Right cardiac atrium (tissue), 5 donors: ENCODE measurements at places on chromosomes 6 and 20. TPM values are rescaled to one million over a fixed set of nuclear protein-coding genes. Genes with fewer than 3 reads are reported as not detected.
A peak's percentile ranks its signal among the peaks of the same experiment; 100 is the strongest.

KCNG1 gene
- total RNA-seq, result 1.1 TPM

PRKN gene
- total RNA-seq, result 20.2 TPM

SLA2 gene
- total RNA-seq, result 0.70 TPM

PRSS16 gene
- total RNA-seq, result not detected

TTK gene
- total RNA-seq, result 0.31 TPM

SNX9 gene
- 41.9 TPM for total RNA-seq

MUC21 gene
- not detected for total RNA-seq

FAM209B gene
- 0.59 TPM for total RNA-seq

DNA sequence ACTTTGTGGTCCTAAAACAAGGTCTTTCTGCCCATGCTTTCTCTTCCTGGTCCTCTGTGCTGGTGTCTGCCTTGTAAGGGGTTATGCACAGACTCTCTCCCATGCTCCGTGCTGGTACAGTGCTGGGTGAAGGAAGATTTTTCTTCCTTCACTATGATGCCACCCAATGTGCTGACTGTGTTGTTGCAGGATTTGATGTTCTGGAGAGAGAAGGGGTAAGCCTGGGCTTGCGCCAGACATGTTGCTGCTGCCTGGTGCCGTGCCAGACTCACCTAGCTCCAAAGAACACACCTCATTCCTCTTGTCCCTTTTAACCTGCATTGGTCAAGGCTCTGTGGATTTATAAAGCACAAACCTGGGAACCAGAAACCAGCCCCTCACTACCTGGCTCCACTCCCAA, 28.4 kb upstream of the ARMH2 start:
- DNase-seq, result no peak

GRCh38 chr6:108366236-108366635, 71.4 kb downstream of the AFG1L start:
- DNase-seq, result no peak

GRCh38 chr6:137246791-137247202, 27.6 kb upstream of the IFNGR1 start:
- no peak for DNase-seq

DNA sequence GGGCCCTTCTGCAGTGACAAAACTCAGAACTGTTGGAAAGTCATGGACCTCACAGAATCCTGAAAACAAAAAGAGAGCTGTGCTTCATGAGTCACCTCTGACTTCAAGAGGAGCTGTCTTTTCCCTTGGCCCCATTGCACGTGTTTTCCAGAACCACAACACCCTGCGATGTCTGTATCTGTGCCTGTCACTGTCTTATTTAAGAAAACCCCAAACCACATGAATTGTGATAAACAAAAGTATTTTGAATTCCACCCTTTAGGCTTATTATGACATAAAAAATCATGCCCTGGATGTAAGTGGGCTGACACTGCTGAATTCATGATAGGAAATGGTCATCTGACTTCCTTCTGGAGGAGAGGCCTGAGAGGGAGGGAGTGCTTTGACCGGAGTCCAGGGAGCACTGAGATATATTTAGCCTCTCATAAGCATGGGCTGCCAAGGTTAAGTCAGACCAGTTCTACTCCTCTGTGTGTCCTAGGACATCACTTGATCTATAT, 96.4 kb upstream of the DUSP22 start:
- peak; percentile 47 for DNase-seq

- no peak for DNase-seq
These were observed 19.5 kb downstream of the KIAA0408 start for GRCh38 chr6:127439718-127440117.

- DNase-seq, result peak; percentile 93
These were observed 75.7 kb upstream of the FOXP4 start for GRCh38 chr6:41470331-41471063.

DNA sequence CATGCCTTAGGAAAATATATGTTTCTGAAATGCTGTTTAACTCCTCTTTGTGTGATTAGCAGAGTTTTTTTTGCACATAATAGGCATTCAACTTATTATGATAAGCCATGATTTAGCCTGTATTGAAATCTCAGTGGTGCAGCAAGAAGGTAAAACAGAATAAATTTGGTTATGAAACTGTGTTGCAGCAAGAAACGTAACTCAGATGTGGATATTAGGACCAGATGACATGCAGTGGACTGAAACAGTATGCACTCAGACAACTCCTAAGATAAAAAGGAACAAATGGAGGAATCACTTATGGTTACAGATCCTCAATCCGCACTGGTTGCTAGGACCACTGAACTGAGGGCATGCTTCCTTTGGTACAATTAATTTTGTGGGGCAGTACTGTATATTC, 254.2 kb upstream of the HSF2 start:
- DNase-seq, result no peak

DNA sequence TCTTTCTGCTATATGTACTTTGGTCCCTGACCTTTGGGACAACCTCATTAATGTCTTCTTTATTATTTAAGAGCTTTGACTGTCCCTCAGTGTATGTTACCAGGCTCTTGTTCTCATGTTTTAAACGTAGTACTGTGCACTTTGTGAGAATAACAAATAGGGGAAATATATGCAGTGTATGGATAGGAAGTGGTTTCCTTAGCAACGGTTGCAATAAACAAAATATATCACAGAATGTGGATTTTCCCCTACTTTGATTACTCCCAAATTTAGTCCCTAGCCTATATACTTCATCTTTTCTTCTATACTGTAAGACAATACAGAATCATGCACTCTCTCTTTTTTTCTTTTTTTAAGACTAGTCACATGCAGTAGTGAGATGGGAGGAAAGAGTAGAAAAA, 123.8 kb upstream of the AKIRIN2 start:
- DNase-seq, result no peak

GRCh38 chr20:2246069-2246491, 49.7 kb upstream of the TGM3 start:
- no peak for DNase-seq

DNA sequence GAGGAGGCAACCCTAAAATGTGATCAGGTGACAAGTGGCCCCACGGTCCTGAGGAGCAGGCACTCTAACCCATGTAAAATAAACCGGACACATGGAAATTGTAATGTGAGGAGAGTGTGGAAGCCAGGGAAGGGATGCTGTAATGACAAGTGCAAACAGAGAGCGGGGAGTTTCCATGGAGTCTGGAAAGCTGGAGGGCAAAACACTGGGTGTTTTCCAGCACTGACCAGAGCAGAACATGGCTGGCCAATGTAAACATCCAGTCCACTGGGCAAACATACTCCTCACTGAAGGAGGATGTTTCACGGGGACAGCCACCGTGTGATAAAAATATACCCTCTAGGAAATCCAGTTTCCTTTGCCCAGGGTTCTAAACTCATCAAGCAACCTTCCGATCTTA, 219.0 kb upstream of the JARID2 start:
- DNase-seq, result no peak

- no peak for DNase-seq
These were observed 122.7 kb upstream of the RNF24 start for GRCh38 chr20:4138056-4138455.

- no peak for DNase-seq
These were observed 40.4 kb downstream of the FAM8A1 start for GRCh38 chr6:17640477-17640917.

DNA sequence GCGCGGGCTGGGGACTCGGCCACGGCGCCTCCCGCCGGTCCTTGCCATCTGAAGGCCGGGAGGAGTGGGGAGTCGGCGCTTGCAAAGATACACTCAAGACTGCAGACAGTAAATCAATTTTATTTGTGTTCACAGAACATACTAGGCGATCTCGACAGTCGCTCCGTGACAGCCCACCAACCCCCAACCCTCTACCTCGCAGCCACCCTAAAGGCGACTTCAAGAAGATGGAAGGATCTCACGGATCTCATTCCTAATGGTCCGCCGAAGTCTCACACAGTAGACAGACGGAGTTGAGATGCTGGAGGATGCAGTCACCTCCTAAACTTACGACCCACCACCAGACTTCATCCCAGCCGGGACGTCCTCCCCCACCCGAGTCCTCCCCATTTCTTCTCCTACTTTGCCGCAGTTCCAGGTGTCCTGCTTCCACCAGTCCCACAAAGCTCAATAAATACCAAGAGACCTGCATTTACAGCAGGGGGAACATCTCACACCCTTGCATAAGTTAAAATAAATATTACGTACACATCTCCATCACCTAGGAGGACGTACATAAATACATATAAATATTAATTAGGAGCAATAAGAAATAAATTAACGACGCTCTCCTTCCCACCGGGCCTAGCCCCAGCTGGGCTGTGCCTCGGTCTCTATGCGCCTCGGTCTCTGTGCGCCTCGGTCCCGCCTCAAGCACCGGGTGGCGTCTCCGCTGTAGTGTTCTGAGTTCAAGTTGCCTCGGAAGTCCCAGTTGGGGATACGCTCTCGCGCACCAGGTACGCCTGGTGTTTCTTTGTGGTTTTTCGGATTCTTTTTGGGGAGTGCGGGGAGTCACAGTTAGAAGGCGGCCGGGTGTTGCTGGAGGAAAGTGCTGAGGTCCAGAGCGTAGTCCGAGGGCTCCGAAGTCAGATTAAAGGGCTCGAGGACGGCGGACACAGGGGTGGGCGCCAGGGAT, 889 bp upstream of the FLOT1 start:
- DNase-seq, result peak; percentile 76

DNA sequence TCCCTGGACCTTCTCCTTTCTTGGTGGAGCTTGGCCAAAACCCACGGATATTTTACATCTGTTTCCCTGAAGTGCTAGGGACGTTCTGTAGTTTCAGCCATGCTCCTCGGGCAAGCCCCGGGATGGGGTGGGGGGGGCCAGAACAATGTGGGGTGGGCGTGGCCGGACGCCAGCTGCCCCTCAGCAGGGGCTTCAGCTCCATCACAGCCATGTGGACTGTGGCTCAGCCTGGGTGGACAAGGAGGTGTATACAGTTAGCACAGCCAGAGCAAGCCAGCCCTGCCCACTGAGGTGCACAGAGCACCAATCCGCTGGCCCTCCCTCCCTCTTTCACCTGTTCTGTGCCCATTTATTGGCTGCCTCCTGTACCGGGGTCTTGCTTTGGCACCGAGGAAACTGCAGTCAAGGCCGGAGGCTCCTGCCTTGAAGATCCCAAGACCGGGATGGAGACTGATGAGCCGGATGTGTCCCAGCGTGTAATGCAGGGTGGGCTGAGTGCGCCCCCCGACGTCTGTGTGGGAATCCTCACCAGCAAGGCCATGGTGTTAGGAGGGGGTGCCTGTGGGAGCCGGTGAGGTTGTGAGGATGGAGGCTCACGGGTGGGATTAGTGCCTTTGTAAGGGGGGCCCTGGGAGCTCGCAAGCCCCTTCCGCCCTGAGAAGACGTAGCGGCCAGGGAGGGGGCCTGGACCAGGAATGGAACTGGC, 28.0 kb downstream of the FRMD1 start:
- no peak for DNase-seq

GRCh38 chr6:131250122-131250521, 114.9 kb downstream of the AKAP7 start:
- peak; percentile 71 for DNase-seq

DNA sequence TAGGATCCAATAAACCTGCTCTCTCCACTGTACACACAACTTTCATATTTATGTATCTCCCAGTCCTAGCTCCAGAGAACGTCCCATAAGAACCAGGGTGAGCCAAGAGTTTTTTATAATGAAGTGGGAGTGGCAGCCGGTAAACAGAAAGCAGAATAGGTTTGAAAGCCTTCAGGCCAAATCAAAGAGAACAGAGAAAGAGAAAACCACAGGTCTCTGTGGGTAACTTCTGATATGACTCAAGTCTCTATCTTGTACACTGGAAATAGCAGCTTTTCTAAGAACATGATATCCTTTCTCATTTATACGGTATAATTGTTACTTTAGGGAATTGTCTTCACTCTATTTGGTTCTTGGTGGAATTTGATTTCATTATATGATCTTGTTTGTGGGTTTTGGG, 273.6 kb downstream of the PACRG start:
- DNase-seq, result no peak

DNA sequence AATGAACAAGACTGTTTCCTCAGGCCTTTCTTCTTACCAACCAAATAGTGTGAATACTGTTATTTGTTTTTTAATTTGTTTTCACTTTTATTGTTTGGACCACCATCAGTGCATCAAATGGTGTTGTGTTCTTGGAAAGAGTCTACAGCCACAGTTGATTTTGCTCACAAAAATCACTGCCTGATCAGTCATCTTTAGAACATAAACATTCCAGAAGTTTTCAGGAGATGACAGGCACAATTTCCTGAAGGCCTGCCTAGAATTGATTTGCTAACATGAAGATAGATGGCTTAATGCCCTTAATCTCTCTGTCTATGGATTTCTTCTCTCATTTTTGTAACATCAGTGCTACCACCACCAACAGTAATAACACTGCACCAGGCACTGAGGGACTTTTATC, 13.5 kb downstream of the IL22RA2 start:
- DNase-seq, result no peak

DNA sequence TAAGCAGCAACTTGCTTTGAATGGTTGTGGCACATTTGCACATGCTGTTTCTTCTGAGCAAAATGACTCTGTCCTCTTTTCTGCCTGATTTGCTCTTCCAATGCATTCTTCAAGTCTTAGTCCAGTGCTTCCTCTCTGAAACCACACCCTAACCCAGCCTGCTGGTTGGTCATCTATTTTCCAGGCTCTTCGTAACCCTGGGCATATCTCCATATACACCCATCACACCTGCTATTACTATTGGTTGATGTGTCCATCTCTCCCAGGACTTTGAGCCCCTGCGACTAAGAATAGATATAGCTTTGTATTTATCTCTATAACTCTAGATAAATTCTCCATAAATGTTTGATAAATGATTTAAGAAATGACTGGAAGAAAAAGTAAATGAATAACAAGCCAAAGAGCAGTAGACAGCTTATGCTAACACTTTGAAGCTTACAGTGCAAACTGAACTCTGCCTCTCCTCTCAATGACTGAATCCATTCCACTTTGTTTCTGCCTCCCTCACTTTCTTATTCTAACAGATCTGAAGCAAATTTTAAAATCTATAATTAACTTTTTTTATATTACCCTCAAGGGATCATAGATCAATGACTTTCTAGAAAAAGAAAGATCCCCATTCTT, 59.7 kb upstream of the NT5E start:
- no peak for DNase-seq

- no peak for DNase-seq
These were observed 65.0 kb upstream of the SLC2A12 start for GRCh38 chr6:134117409-134117808.

DNA sequence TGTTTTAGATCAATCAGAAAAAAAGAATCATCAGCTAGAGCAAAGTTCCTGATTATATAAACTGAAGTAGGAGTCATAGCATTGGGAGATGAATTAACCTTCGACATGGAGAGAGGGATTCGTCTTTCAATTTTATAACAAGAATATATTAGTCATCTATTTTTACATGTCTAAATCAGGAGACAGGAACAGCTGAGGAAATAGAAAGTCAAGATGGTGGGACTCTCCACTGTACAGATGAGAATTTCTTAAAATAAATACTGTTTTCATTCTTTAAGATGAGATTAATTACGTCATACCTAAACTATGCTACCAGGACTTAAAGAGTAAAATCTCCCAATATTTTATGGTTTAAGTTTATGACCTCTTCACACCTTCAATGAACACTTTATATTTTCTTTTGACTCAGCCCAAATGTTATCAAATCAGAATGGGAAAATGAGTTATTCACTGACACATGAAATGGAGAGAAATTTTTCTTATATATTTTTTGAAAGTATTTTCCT, 1137.7 kb downstream of the EPHA7 start:
- DNase-seq, result no peak

GRCh38 chr6:5871296-5871695, 135.4 kb downstream of the NRN1 start:
- DNase-seq, result no peak

GRCh38 chr6:80440496-80441115, 334.1 kb downstream of the BCKDHB start:
- DNase-seq, result no peak
